ENCODE measurements at places on chromosomes 7 and 10. TPM values are rescaled to one million over a fixed set of nuclear protein-coding genes. Genes with fewer than 3 reads are reported as not detected.

GIMAP6 gene
- total RNA-seq, result 65.0 TPM

AGAP5 gene
- 9.8 TPM for total RNA-seq

DNA sequence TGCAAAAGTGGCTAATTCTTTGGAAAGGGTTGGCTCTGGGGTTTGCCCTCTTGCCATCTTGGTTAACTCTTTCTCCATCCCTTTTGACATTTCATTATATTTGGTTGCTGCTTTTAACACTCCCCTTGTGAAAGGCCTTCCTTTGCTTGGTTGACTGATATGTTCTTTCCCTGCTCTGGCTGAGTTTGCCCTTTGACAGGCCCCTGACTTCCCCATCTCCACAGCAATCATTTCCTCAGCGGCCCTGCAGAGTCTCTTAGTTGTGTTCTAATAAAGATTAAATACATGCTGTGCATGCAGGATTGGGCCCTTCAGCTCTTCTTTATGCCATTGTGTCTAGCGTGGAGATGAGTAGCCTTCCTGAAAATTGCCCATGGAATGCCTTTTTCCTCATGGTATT is 84.5 kb upstream of the CSTF2T start:
- DNase-seq, result no peak
- no peak overlapping the region for H3K27ac ChIP-seq
- H3K4me1 ChIP-seq, result no peaks in the 10 kb centered on the region
- H3K27me3 ChIP-seq, result no peaks in the 10 kb centered on the region
- no peaks in the 10 kb centered on the region for H3K36me3 ChIP-seq

XRCC2 gene
- total RNA-seq, result 20.6 TPM

TRIP6 gene
- total RNA-seq, result 38.2 TPM

SCIN gene
- total RNA-seq, result 1.0 TPM

DNA sequence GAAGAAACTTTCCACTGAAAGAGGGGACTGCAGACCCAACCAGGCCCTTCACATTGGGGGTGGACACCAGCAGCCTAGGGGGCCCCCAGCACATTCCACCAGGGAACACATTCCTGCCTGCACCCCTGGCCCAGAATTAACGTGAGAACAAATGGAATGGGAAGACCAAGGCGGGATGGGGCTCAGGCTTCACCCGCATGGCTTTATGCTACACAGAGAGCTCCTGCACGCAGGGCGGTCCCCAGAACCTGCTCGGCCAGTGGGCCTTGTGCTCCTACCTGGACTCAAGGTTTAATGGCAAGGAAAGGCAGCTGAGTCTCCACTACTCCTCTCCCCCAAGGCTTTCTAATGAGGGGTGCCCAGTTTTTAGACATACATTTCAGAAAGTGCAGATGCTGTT is 146.3 kb upstream of the GPR26 start:
- no peaks in the 10 kb centered on the region for H3K4me1 ChIP-seq
- no peaks in the 10 kb centered on the region for H3K36me3 ChIP-seq
- no peak overlapping the region for H3K4me3 ChIP-seq
- H3K27me3 ChIP-seq, result peaks cover 2% of the 10 kb centered on the region
- no peak overlapping the region for H3K27ac ChIP-seq

GRCh38 chr7:41103331-41103730 is 599.6 kb downstream of the INHBA start:
- no peaks in the 10 kb centered on the region for H3K36me3 ChIP-seq
- no peaks in the 10 kb centered on the region for H3K27me3 ChIP-seq
- no peaks in the 10 kb centered on the region for H3K4me1 ChIP-seq
- no peak overlapping the region for H3K4me3 ChIP-seq
- H3K27ac ChIP-seq, result no peak overlapping the region
- DNase-seq, result no peak

MKX gene
- total RNA-seq, result not detected

DNA sequence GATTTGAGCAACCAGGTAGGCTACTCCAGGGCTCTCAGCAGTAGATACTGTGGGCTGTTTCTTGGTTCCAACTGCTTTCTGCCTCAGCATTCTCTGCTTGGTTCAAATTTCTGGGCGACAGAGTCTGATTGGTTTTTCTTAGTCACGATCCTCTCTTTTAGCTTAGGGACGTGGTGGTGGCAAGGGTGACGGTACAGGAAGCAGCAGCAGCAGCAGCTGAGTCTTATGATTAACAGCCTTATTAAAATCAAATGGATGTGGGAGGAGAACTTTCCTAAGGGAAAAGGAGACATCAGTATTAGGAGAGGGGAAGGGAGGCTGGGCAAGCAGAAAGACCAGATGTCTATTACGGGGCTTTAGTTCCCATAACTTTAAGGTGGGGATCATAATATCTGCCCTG is 156.5 kb upstream of the PLPP4 start:
- no peak for DNase-seq
- peaks cover 3% of the 10 kb centered on the region for H3K27me3 ChIP-seq
- no peak overlapping the region for H3K27ac ChIP-seq
- no peak overlapping the region for H3K4me3 ChIP-seq

GRCh38 chr7:41795276-41795833 is 92.5 kb upstream of the INHBA start:
- no peaks in the 10 kb centered on the region for H3K36me3 ChIP-seq
- H3K4me1 ChIP-seq, result no peaks in the 10 kb centered on the region
- H3K27ac ChIP-seq, result no peak overlapping the region

NPY4R2 gene
- total RNA-seq, result not detected

DNA sequence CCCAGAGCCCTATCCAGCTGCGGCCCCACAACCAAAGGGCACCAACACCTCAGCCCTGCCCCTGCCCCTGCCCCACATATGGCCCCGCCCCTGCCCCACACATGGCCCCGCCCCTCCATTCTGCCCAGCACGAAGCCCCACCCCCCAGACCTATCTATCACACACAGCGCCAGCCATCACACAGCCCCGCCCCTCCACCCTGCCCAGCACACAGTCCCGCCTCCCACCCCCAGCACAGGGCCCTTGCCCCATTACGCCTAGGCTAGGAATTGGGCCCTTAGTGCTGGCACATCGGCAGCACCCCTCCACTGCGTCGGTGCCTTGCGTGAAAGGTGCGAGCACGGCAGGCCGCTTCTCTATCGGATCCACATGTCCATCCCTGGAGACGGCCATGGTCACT is 126.8 kb downstream of the MAD1L1 start:
- H3K4me1 ChIP-seq, result peaks cover 29% of the 10 kb centered on the region
- no peak overlapping the region for H3K4me3 ChIP-seq
- peaks cover 6% of the 10 kb centered on the region for H3K36me3 ChIP-seq
- H3K27ac ChIP-seq, result no peak overlapping the region
